Amniotic stem cell (primary cell): ENCODE measurements at places on chromosomes 12 and 14.

GRCh38 chr14:55942826-55943225, 175.4 kb upstream of the PELI2 start:
- no peak for DNase-seq

- DNase-seq, result no peak
Measured at GRCh38 chr12:65139389-65139788, 18.3 kb upstream of the WIF1 start.

GRCh38 chr14:94643316-94644101, 31.3 kb downstream of the SERPINA3 start:
- no peak for DNase-seq

GRCh38 chr14:29454026-29454693, 473.5 kb downstream of the PRKD1 start:
- no peak for DNase-seq

GRCh38 chr12:54432815-54433164, 13.7 kb upstream of the ITGA5 start:
- no peak for DNase-seq

GRCh38 chr12:66688846-66689439, 10.1 kb upstream of the GRIP1 start:
- no peak for DNase-seq

DNA sequence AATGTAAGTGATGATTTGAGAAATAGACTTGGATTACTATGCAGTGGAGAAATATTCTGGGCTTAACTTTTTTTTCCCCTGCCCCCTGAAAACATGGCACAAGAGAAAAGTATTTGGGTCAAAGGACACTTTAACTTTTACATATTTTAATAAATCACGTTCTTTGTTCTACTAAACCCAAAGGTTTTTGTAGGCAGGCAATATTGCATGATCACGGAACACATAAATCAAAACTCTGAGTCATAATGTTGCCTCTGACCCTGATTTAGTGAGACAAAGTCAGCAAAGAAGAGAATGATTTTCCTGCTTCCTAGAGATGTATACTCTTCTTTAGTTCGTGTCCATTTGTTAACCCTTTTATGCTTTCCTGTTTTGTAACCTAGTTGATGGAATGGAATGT, 38.0 kb downstream of the ABCD2 start:
- DNase-seq, result no peak

GRCh38 chr12:107119091-107119490, 25.7 kb upstream of the CRY1 start:
- no peak for DNase-seq

- no peak for DNase-seq
Measured at GRCh38 chr14:52850451-52850909, 59.1 kb upstream of the GNPNAT1 start.
